A673 (cell line): ENCODE measurements at places on chromosomes 12 and 14.

DNA sequence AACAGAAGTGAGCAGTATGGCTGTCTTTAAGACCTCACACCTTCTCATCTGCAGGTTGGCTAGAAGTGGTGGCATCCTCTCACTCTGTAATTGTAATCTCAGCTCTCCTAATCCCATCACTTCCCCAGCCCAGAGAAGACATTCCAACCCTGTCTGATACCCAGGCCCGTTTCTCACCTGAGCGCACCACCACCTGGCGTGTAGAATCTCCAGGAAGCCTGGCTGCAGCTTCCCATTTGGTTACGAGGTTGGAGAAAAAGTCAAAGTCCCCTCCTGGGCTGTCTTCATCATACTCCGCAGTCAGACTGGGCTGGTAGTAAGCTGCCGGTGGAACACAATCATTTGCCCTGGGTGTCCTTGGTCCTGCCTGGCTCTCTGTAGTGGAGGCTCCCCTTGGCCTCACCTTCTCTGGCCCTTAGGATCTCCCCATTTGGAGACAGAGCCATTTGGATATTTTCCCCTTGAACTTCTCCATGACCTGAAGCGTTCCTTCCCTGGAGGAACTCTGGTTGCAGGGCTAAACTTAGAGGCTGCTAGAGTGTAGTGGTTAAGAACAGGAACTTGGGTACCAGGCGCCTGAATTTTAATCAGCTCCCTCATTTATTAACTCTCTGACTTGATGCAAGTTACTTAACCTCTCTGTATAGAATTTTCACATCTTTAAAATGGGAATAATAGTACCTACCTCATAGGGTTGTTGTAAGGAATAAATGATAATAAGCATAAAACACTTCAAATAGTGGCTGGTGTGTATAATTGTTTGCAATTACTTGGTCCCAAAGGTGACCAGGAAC, 1.8 kb downstream of the SDR39U1 start:
- no peaks in the 10 kb centered on the region for H3K27me3 ChIP-seq
- H3K36me3 ChIP-seq, result peaks cover 50% of the 10 kb centered on the region
- H3K4me1 ChIP-seq, result peaks cover 20% of the 10 kb centered on the region
- H3K27ac ChIP-seq, result peak overlapping the region; percentile 97

DNA sequence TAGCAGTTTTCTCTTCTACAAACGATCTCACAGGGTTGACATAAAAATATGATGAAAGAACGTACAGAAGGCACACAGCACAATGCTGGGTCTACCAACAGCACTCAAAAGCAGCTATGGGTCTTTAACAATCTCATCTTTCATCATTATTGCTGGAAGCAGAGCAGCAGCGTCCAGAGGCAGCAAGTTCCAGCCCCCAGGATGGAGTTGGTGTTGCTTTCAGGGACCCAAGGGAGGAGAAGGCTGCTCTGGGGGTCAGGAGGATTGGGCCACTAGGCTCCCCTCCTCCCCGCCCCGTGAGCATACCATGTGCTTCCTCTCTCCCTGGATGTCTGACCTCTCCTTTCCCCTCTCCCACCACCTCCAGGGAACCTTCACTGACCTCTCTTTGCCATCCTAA, 13.3 kb downstream of the KCTD10 start:
- H3K4me3 ChIP-seq, result peak overlapping the region; percentile 16
- DNase-seq, result no peak
- peaks cover 53% of the 10 kb centered on the region for H3K4me1 ChIP-seq

DNA sequence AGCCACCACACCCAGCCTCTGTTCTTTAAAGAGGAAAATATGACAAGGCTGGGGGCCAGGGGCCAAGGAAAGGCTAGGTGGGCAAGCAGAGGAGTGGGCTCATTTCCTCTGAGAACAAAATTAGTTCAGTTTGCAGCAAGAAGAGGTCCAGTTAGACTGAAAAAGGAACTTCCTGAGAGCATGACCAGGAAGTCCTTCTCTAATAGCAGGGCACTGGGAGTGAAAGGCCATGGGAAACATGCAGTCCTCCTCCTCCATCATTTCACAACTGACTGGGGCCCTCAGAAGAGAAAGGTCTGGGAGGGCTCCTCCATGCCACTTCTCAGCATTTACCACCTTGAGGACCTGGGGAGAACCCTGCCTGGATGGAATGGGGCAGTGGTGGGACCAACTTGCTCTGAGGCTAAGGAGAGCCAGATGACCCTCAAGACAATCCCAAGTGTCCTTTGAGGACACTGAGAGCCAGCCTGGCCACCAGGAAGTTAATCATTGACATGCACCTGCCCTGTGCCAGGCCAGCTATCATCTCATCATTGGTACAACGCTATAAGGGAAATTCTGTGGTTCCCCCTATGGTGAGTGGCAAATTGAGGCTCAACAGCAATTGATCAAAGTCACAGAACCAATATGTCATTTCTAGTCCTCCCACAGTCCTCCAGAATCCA, 2.0 kb downstream of the AQP2 start:
- no peak overlapping the region for H3K4me3 ChIP-seq
- DNase-seq, result no peak
- no peaks in the 10 kb centered on the region for H3K36me3 ChIP-seq
- peaks cover 11% of the 10 kb centered on the region for H3K27me3 ChIP-seq
- no peak overlapping the region for H3K27ac ChIP-seq

GRCh38 chr12:22518060-22518719, 26.2 kb downstream of the C2CD5 start:
- H3K4me3 ChIP-seq, result no peak overlapping the region
- H3K27ac ChIP-seq, result no peak overlapping the region
- H3K27me3 ChIP-seq, result no peaks in the 10 kb centered on the region
- H3K36me3 ChIP-seq, result peaks cover 13% of the 10 kb centered on the region
- no peaks in the 10 kb centered on the region for H3K4me1 ChIP-seq

DNA sequence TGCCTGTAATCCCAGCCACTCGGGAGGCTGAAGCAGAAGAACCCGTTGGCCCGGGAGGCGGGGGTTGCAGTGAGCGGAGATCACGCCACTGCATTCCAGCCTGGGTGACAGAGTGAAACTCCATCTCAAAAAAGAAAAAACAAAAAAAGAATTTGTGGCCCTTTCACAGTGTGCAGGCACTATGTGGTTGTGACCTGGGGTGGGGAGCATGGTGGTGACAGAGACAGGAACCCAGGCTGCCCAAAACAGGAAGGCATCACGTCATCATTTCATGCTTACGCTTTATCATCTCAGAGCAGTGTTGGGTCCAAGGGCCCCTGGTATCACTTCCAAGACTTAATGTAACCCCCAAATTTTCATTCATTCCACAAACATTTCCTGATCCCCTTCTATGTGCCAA, 175.7 kb upstream of the GSC start:
- H3K36me3 ChIP-seq, result no peaks in the 10 kb centered on the region
- H3K4me3 ChIP-seq, result no peak overlapping the region
- no peaks in the 10 kb centered on the region for H3K4me1 ChIP-seq
- no peaks in the 10 kb centered on the region for H3K27me3 ChIP-seq
- no peak overlapping the region for H3K27ac ChIP-seq
- DNase-seq, result no peak

GRCh38 chr12:122850695-122851350, 15.6 kb downstream of the HIP1R start:
- no peak for DNase-seq
- H3K36me3 ChIP-seq, result no peaks in the 10 kb centered on the region
- H3K27ac ChIP-seq, result no peak overlapping the region
- no peak overlapping the region for H3K4me3 ChIP-seq

GRCh38 chr14:79992407-79993198, 218.7 kb downstream of the DIO2 start:
- H3K36me3 ChIP-seq, result no peaks in the 10 kb centered on the region
- H3K4me1 ChIP-seq, result no peaks in the 10 kb centered on the region
- DNase-seq, result no peak

- DNase-seq, result no peak
- no peak overlapping the region for H3K27ac ChIP-seq
- H3K4me1 ChIP-seq, result peaks cover 18% of the 10 kb centered on the region
These were observed 168.4 kb upstream of the LRIG3 start for GRCh38 chr12:59088673-59089072.

GRCh38 chr12:4847713-4848112, 62.0 kb upstream of the KCNA1 start:
- H3K27me3 ChIP-seq, result peaks cover 18% of the 10 kb centered on the region
- no peak for DNase-seq
- no peak overlapping the region for H3K4me3 ChIP-seq
- H3K4me1 ChIP-seq, result no peaks in the 10 kb centered on the region
- no peak overlapping the region for H3K27ac ChIP-seq
- H3K36me3 ChIP-seq, result no peaks in the 10 kb centered on the region

GRCh38 chr14:96065661-96066459, 26.7 kb downstream of the C14orf132 start:
- no peak for DNase-seq
- no peaks in the 10 kb centered on the region for H3K36me3 ChIP-seq
- no peaks in the 10 kb centered on the region for H3K4me1 ChIP-seq
- H3K27me3 ChIP-seq, result no peaks in the 10 kb centered on the region

DNA sequence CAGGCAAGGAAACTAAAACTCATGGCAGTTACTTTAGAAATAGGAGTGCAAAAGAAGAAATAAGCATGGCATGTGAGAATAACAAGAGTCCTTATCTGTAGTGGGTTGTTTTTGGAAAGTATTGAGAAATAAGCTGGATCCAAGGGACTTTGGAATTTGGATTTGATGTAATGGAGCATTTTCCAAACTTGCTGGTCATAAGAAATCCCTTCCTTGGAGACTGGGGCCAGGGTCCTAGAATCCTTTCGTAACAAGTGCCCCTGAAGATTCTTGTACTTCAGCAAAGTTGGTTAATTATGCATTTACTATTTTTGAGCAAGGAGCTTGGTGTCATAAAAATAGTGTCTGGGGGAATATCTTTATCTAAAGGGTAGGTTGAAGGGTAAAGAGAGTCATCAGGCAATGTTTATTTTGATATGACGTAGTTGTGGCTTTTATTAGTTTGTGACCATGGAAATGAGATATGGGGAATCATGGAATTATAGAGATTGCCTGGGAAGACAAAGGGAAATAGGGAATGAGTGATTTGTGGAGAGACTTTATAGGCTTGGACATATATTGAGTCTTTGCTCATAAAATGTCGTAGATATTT, 53.9 kb downstream of the WNK1 start:
- no peak overlapping the region for H3K27ac ChIP-seq
- no peaks in the 10 kb centered on the region for H3K27me3 ChIP-seq
- no peak overlapping the region for H3K4me3 ChIP-seq
- peaks cover 19% of the 10 kb centered on the region for H3K4me1 ChIP-seq
- no peak for DNase-seq

DNA sequence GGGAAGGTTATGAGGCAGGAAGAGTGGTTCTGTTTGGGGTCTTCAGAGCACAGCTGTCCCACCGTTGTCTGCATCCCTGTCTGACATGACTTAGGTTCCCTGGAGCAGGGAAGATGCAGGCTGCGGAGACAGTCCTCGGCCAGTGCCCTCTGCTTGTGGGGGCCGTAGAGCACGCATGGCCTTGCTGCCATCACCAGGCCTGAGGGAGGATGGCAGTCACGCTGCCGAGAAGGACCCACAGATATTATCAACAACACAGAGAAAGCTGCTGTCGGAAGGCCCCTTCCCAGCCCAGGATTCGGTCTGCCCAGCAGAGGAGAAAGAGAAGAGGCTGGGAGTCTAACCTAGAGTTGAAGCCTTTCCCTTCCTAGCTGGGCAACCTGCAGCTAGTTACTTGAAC, 35.0 kb downstream of the ERH start:
- no peak overlapping the region for H3K4me3 ChIP-seq
- no peaks in the 10 kb centered on the region for H3K4me1 ChIP-seq
- H3K36me3 ChIP-seq, result no peaks in the 10 kb centered on the region
- H3K27me3 ChIP-seq, result no peaks in the 10 kb centered on the region

DNA sequence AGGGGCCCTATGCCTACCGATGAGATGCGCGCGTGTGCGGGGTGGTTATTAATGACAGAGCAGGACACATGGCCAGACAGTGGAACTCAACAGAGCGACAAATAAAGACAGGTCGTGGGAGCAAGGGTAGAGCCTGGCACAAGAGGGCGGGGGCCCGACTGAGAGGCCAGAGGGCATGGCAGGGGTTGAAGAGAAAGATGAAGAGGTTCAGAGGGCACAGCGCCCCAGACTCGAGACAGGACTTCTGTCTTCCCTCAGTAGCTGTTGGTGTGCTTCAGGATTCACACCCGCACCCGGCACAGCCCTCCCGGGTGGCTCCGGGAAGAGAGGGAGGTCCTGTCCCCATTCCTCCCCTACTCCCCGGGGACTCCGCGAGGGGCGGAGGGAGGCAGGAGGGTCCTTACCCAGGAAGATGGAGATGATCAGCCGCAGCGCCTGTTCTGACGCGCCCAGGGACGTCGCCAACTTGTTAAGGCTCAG, 366 bp downstream of the LPCAT3 start:
- peak overlapping the region; percentile 84 for H3K27ac ChIP-seq
- H3K27me3 ChIP-seq, result no peaks in the 10 kb centered on the region
- peak; percentile 88 for DNase-seq
- peak overlapping the region; percentile 59 for H3K4me3 ChIP-seq
- H3K4me1 ChIP-seq, result peaks cover 10% of the 10 kb centered on the region

- no peaks in the 10 kb centered on the region for H3K36me3 ChIP-seq
- H3K4me3 ChIP-seq, result no peak overlapping the region
- H3K27ac ChIP-seq, result no peak overlapping the region
- no peaks in the 10 kb centered on the region for H3K27me3 ChIP-seq
These were observed 125.8 kb downstream of the KTN1 start for GRCh38 chr14:55705651-55706364.

- H3K36me3 ChIP-seq, result no peaks in the 10 kb centered on the region
- H3K4me1 ChIP-seq, result no peaks in the 10 kb centered on the region
- no peak overlapping the region for H3K27ac ChIP-seq
- H3K27me3 ChIP-seq, result no peaks in the 10 kb centered on the region
- no peak for DNase-seq
These were observed 330.6 kb upstream of the FBXO33 start for GRCh38 chr14:39762576-39763401.

DNA sequence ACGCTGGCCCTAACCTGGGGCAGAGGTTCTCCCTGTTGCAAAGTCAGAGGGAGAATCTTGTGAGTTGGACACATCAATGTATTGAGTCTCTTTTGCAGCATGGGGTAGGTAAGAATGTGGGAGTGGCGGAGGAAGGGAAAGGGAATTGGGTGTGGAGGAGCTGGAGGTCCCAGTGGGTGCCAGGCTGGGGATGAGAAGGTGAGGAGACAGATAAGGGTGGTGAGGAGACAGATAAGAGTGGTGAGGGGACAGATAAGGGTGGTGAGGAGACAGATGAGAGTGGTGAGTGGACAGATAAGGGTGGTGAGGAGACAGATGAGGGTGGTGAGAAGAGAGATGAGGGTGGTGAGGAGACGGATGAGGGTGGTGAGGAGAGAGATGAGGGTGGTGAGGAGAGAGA, 72.9 kb upstream of the SFSWAP start:
- peaks cover 7% of the 10 kb centered on the region for H3K27me3 ChIP-seq
- no peaks in the 10 kb centered on the region for H3K4me1 ChIP-seq
- no peaks in the 10 kb centered on the region for H3K36me3 ChIP-seq
- H3K4me3 ChIP-seq, result no peak overlapping the region

DNA sequence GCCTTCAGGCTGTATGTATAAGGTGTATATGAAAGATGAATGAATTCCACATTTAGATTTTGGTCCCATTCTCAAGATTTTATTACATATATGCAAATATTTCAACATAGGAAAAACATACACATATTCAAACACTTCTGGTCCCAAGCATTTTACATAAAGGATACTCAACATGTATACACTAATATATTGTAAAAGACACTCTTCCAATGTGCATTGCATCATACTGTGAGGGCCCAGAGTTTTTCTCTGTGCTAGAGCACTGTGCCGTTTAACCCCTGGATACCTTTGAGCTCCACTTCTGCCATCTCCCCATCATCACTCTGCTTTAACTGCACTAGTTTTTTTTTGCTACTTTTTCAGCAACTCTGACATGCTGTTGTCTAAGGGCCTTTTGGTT, 48.1 kb downstream of the ZDHHC17 start:
- DNase-seq, result no peak
- no peak overlapping the region for H3K4me3 ChIP-seq
- H3K27ac ChIP-seq, result no peak overlapping the region
- H3K4me1 ChIP-seq, result no peaks in the 10 kb centered on the region

GRCh38 chr12:49061157-49061650, 610 bp upstream of the KMT2D start:
- peak overlapping the region; percentile 98 for H3K4me3 ChIP-seq
- H3K27ac ChIP-seq, result peak overlapping the region; percentile 100
- DNase-seq, result no peak
- no peaks in the 10 kb centered on the region for H3K27me3 ChIP-seq
- H3K4me1 ChIP-seq, result peaks cover 17% of the 10 kb centered on the region
